ENCODE measurements at places on chromosomes 7 and 10. TPM values are rescaled to one million over a fixed set of nuclear protein-coding genes. Genes with fewer than 3 reads are reported as not detected.

MRLN gene
- total RNA-seq: not detected

SRGN gene
- 616 TPM for total RNA-seq

DNA sequence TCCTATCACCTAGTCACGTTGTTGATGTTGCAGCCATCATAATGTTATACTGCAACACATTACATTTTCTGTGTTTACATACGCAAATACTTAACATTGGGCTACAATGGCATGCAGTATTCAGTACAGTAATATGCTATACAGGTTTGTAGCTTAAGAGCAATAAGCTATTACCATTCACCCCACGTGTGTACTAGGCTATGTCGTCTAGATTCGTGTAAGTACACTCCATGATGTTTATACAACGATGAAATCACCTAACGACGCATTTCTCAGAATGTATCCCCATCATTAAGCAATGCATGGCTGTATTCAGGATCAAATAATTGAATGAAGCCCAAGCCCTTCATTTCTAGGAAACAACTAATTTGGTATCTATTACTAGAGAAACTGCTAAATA is 43.4 kb upstream of the C1GALT1 start:
- no peak for DNase-seq

- no peak for DNase-seq
Measured at GRCh38 chr7:151113344-151114150, 27.3 kb downstream of the AGAP3 start.

GRCh38 chr10:48465860-48466521 is 138.9 kb downstream of the ARHGAP22 start:
- DNase-seq: no peak

DNA sequence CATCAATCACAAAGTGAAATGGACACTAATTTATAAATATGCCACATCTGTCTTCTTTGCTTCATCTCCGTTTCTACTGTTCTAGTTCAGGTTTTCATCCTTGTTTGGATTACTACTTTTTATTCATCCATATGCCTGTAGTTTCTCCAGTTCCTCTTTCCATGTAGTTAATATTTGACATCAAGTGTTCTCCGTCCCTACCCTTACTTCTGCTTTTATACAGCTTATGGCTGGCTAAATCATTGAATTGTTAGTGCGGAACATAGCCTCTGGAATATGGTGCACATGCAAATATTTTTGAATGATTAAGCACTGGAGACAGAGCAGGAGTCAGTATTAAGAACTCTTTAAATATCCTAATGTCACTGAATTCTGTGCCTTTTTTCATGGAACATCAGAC is 230.0 kb upstream of the PPP1R3A start:
- no peak for DNase-seq

DNA sequence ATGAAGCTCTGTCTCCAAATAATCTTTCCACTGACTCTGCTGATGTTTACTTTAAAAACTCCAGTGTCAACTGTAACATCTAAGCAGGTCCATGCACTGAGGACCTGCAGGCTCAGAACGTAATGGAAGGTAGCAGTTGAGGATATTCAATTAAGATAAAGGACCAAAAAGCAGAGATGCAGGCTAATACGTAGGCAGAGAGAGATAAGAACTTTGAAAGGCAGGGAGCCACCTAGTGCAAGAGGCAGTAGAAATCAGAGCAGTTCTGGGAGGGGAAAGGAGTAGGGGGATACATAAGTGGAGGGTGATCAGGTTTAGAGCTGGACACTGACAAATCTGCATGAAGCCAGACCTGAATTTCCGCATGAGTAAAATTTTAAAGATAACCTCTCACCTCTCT is 114.5 kb upstream of the POM121L12 start:
- DNase-seq: no peak

All from activated CD8-positive, alpha-beta memory T cell treated with anti-CD3 and anti-CD28 coated beads, Interleukin-2, amount 10 ng/mL, durations not matched to agents 7 days and 5 days (primary cell).